ENCODE measurements at places on chromosomes 5 and 9.

DNA sequence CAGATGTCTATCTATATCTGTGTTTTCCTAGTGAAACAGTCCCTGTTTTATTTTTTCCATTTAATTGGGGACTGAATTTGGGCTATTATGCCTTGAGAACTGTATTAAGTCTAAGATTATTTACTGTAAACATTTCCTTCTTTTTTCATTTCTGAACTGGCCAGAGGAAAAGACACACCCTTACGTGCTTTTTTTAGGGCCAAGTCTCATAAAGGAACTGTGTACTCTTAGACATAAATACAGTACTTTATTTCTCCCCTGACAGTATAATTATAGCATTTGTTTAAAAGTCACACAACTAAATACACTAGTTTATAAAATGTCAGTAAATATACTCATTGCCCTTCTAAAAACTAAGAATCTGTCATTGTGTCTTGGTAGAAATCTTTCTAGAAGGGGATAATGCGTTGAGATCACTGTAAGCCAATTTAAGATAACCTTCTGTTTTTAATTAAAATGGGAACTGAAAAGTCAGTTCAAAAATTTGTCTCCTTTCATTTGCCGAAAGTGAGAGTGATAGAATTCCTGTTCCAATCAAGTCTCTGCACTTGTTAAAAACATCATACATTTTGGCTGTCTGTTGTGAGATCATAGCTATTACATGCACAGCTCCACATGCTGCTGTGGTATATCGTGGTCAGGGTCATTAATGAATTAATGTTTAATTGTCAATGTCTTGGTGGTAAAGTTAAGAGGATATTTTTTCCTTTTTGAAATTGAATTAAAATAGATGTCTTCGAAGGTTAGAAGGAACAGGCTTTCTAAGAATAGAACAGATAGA lies 132.1 kb downstream of the FOCAD start:
- no peak for DNase-seq

GRCh38 chr5:4625206-4625896 lies 514.8 kb upstream of the ADAMTS16 start:
- DNase-seq, result no peak

- no peak for DNase-seq
These were observed 357.9 kb upstream of the CCNH start for GRCh38 chr5:87770601-87771121.

DNA sequence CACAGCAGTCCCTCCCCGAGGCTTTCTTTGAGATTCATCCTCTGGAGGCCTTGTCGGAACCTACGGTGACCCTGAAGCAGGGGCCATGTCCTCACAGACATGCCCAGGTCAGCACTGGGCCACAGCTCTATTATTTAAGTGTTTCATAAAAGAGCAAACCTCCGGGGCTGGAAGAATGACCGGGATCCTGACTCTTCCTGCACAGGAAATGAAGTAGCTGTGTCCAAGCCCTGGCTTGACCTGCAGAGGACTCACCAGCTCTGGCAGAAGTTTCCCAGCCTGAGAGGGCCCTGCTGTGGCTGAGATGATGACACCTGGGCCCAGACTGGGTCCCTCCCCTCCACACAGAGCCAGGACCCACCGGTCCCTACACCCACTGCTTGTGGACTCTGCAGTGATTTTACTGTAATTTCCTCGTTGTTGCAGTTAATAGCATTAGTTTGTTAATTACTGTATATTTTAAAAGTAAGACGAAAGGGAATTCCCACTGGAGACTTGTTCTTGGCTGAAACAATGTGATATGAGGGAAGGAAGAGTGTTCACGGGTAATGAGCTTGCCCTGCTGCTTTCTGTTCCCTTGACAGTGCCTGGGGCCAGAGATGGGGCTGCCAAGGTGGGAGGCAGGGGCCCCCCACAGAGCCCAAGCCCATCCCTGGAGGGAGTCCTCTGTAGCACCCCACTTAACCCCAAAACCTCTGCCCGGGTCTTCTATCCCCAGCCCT lies 72.2 kb downstream of the PCDH1 start:
- DNase-seq, result no peak

DNA sequence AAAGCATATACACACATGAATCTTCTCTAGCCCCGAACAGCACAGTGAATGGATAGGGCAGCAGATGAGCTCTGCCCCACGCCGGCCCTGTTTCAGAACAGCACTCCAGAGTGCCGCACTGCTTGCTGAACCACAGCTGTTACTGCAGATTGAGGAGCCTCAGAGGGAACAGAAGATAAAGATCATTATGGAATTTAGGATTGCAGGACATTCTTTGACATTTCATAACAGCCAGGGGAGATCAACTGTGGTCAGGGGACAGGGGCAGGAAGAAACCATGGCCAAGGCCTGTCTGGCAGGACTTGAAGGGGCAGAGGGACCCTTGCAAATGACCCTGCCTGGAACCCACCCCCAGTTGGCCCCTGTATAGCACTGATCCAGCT lies 20.6 kb downstream of the IRF1 start:
- no peak for DNase-seq

GRCh38 chr9:127562841-127563401 lies 49.2 kb upstream of the STXBP1 start:
- no peak for DNase-seq

- no peak for DNase-seq
These were observed 231.4 kb upstream of the TUT7 start for GRCh38 chr9:86585422-86586143.
